ENCODE measurements at places on chromosomes 11 and 22.

GRCh38 chr11:68960294-68961071 is 20.3 kb downstream of the MRGPRD start:
- no peak for DNase-seq

DNA sequence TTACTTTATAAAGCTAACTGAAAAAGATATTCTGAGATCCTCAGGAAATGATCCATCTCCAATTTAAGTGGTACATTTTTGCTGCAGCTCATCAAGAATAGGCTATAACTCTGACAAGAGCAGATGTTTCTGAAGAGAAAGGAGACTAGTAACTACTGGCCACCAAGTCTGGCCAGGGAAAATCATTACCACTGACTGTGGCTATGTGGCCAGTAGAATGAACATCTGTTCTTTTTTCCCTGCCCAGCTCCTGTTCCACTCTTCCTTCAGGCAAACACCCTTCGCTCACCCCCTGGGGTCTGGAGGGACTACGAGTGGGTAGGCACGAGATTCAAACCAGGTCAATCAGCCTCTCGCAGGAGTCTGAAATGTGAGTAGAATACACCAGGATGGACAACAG is 23.9 kb downstream of the TMEM123 start:
- no peak for DNase-seq

GRCh38 chr11:76700177-76701100 is 29.9 kb upstream of the LRRC32 start:
- no peak for DNase-seq

DNA sequence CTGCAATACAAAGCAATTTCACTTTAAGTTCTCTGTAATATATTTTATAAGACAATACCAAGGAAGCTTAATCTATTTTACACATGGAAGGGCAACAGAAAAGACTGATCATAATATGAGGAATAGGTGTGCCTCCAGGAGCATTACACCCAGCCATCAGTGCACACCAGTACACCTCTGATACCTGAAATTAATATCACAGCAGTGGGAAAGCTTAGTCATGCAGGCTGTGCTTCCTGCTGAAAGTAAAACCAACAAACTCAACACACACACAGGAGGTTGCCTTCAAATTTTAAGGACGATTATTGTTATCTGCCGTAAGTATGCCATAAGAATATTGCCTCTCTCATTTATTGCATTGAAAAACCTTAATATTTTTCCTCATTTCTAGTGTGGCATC is 1119.1 kb upstream of the TENM4 start:
- no peak for DNase-seq

DNA sequence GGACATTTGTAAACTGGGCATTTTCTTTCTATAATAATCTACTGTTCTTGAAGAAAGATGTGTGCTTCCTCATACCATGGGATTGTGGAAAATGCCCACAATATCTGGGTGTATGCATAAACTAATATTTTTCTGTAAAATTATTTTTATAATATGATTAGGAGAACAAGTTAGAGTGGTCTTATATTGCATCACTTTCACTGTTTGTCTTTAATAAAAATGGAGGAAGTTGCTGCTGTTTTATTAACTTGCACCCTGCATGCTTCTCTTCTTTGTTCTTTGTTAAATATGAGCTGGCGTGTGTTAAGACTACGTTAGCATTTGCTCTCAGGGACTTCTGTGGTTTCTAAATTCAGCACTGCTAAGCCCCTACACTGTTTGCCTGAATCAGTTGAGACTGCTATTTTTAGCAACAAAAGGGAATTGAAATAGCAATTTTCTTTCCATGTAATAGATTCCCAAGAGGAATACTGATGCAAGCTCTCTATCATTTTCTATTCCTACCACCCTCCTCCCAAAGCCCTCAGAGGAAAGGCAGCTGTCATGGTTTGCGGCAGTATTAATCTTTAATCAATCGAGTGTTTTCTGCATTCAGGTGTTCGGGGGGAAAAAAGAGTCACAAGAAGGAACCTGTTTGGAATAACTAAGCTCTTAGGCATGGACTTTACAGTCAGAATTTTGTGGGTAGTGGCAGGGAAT is 56.1 kb downstream of the HSD17B12 start:
- no peak for DNase-seq

- DNase-seq = no peak
Measured at GRCh38 chr22:26556904-26557303, 33.0 kb downstream of the TPST2 start.

DNA sequence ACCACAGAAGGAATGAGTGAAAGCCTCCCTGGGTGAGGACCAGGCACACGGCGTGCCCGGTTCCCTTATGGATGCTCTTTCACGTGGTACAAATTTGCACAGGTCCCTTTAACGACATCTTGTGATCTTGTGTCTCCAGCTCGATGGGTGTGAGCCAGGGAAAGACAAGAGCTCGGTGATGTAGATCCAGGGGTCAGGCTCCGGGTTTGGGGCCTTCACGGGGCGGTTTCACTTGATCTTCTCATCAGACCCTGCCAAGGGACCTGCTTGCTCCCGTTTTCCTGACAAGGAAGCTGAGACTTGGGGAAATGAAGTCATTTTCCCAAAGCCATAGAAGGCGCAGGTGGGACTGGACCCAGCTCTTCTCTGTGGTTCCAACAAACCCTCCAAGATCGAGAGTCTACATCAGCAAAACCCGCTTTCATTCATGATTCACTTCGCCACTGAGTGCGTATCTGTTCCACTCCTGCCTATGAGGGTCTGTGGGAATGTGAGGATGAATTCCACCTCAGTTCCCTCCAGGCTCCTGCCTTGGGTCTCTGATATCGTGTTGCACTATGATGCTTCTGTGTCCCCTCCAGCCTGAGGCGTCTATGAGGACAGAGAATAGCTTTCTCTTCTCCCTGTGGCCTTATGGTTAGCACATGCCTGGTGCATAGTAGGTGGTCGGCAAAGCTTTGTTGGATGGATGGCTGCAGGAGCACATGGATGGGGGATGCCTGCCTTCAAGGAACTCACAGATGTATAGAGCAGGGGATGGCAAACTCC is 45.0 kb upstream of the ANO1 start:
- no peak for DNase-seq
